ENCODE measurements at places on chromosomes 3 and 15.

- DNase-seq: no peak
Observed at GRCh38 chr3:5787861-5788488, 600.5 kb downstream of the EDEM1 start.

- DNase-seq: no peak
Observed at GRCh38 chr3:98733812-98734281, 29.3 kb upstream of the ST3GAL6 start.

DNA sequence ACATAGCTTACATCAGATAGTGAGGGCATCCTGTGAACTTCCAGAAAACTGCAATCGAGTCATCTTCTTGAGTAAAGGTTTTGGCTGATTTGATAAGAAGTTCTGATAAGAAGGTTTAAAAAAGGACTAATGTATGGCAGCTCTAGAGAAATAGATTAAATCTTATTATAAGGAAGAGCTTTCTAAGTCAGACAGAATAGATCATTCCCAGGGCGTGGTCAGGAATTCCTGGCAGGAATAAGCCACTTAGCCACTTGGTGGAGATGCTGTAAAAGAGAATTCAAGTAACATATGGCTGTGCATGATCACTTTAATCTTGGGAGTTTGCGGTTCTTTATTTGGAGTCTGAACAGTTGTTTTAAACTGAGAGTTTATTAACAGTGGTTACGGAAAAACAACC lies 17.4 kb downstream of the PGBD4 start:
- no peak for DNase-seq

DNA sequence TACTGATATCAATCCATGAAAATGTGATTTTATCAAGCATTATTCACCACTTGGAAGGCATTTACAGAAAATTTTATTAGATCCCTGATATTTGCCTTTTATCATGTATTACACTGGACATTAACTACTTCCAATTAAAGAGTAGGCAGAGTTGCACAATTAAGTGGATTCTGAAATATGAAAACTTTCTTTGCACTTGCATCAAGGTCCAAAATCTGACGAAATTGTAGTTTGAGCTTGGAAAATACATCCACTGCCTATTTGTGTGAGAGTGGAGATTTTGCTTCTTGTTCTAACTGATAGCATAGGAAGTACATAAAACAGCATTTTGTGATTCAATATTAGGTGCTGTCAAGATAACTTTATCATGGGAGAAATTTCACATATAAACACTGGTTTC lies 49.6 kb upstream of the SLC12A8 start:
- no peak for DNase-seq

- no peak for DNase-seq
Observed at GRCh38 chr3:158103081-158103886, 2.9 kb downstream of the SHOX2 start.

- DNase-seq: no peak
Observed at GRCh38 chr15:69914040-69914439, 183.7 kb downstream of the TLE3 start.

- no peak for DNase-seq
Observed at GRCh38 chr3:147458995-147459704, 50.0 kb downstream of the ZIC1 start.

DNA sequence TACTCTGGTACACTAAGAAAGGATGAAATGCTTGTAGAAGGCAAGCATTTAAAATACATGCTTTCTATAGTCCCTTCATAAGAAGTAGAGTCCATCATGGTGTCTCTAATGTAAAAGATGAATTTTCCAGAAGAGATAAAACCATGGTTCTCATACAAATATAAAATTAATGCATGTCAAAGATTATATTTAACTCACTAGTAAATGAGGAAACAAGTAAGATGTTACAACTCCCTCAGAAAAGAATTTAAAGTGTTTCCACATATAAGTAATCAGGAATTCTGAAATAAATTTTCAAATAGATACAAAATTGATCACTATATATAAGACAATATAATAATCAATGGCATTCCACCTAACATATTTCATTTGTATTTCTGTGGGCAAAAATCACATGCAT lies 570.3 kb upstream of the CCDC54 start:
- no peak for DNase-seq

DNA sequence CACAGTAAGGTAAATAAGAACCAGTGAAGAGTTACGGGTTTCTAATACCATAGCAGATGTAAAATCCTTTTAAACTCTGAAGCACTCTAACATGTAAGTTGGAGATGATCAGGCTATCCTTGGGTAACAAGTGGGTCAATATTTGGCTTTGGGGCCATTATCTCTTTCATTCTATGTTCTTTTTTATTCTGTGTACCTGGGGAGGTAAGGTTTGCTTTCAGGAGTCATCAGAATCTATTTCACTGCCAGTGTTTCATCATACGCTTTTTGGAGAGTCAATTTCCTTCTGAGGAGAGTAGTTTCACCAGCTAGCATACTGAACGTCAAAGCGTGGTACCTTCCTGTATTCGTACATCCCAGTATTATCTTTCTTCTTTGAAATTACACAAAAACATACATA lies 166.5 kb downstream of the GMNC start:
- DNase-seq: no peak

GRCh38 chr15:74317820-74318375 lies 49.5 kb downstream of the CYP11A1 start:
- DNase-seq: no peak

- no peak for DNase-seq
Observed at GRCh38 chr3:15645740-15646501, 44.4 kb downstream of the BTD start.

GRCh38 chr3:64552160-64552559 lies 135.6 kb downstream of the ADAMTS9 start:
- no peak for DNase-seq

GRCh38 chr3:79551997-79552396 lies 215.8 kb downstream of the ROBO1 start:
- DNase-seq: no peak

DNA sequence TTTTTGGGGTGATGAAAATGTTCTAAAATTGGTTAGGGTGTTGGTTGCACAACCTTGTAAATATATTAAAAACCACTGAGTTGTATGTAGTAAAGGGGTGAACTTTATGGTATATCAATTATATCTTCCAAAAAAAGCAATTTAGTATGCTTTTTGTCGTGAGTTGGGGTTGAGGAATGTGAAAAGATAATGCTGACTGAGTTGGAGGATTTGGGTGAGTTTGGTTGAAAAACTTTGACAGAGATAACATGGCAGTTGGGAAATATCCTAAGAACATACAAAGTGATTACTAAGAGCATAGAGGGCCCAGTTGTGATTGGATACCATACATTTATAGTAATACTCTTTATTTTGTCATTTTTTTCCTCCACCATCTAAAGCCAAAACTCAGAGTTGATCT lies 33.6 kb downstream of the HMG20A start:
- DNase-seq: no peak

GRCh38 chr15:80405970-80406369 lies 1.8 kb downstream of the ARNT2 start:
- no peak for DNase-seq

DNA sequence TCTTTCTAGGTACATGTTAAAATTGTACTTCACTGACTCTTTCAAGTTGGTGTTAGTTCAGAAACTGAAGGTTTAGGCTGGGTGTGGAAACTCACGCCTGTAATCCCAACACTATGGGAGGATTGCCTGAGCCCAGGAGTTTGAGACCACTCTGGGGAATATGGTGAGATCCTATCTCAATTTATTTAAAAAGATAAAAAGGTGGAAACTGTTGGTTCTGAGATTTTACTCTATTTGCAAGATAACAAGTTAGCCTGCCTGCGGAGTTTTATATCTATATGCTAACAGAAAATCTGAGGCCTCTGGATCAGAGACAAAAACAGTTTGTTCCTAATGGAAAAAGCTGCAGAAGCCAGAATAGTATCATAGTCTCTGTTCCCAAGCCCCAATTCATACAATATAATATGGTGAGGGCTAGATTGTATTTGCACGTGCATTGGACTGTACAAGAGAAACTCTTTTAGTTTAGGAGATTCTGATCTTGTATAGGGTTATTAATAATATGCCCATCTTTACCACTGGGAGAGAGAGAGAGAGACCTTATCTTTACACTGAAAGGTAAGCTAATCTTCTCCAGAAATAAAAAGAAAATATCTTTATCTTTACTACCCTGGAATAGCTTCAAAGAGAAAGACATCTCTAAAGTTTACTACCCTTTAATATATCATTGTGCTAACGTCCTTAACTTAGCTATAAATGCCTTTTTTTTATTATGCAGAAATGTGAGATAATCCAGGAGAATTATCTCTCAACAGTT lies 1267.6 kb downstream of the OTOL1 start:
- no peak for DNase-seq

DNA sequence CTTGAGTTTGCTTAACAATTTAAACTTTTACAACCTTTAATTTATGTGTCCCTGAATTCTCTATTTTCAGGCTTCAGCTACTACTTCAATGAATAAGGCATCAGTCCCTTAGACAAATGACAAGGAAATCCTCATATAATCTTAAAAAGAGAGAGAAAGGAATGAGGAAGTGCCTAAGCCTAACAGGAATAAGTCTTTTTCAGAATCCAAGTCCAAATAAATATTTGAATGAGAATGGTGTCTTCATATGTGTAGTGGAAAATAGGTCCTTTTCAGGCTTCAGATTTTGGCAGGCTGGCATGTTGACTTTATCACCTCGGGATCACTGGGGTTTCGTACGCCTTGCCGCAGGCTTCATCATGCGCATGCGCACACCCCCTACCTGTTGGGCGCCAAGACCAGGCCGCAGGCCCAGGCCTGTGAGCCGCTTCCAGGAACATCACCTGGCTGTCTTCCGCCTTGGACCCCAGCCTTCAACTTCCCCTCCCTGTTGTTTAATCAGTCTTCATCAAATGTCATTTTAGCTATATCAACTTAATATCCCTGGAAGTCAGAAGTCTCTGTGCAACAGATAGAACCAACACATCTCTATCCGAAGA lies 334.5 kb downstream of the SOX2 start:
- DNase-seq: no peak

DNA sequence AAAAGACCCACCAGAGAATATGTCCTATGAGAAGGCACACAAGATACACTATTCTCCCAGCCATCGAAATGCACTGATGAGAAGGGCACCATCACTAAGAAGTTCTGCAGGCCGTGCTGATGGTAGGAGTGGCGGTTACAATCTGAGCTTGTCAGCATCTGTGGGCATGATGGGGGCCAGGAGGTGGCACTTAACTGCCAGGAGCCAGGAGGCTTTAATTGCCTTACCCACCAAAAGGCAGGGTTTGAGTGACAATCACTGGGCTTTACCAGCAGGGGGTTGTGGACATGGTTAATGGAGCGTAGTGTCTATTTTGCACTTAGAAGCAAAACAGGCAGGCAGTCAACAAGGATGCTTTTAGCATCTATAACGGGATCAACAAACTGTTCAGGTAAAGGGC lies 16.0 kb upstream of the SQOR start:
- peak; percentile 30 for DNase-seq

- DNase-seq: peak; percentile 25
Observed at GRCh38 chr3:53346922-53347260, 452 bp downstream of the DCP1A start.

- DNase-seq: no peak
Observed at GRCh38 chr15:53618461-53618860, 141.0 kb downstream of the WDR72 start.

- no peak for DNase-seq
Observed at GRCh38 chr3:159380891-159381290, 579.0 kb downstream of the MFSD1 start.

GRCh38 chr15:95684693-95685115 lies 645.8 kb upstream of the NR2F2 start:
- peak; percentile 7 for DNase-seq

DNA sequence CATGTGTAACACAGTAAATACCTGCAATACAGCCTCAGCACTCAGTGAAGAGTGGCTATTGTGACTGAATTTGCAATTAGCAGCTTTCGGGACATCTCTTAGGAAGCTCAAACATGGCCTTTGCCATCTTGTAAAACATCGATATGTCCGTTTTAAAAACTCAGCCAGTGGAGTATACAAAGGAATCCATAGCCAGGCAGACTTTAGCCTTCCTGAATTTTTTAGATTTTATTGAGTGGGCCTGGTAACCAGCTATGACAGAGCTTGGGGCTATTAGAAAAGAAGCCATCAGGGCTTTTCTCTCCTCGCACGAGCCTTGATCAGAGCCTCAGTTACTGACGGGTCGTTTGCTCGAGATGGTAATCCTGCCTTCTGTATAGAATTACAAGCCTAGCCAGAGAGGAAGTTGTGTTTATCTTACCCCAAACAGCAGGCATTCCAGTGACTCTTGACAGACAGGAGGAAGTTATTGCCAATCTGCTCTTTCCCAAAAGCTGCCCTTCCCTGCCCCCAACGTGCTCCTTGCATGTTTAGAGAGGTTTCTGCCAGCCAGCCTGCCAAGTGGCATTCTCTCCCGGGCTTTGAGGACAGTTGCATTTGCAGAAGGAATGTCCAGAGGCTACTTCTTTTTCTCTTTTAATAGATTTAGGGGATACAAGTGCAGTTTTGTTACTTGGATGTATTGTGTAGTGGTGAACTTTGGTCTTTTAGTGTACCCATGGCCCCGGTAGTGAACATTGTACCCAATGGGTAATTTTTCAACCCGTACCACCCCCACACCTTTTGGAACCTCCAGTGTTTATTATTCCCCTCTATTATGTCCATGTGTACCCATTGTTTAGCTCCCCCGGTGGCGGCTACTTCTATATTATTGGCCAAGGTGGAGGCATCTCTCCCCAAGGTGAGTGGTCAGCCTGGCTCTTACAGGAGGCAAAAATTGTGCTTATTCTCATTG lies 40.6 kb downstream of the ITPR1 start:
- peak; percentile 93 for DNase-seq

- no peak for DNase-seq
Observed at GRCh38 chr3:187186375-187186774, 10.9 kb upstream of the RTP1 start.

- no peak for DNase-seq
Observed at GRCh38 chr15:29805708-29806104, 16.6 kb downstream of the TJP1 start.

DNA sequence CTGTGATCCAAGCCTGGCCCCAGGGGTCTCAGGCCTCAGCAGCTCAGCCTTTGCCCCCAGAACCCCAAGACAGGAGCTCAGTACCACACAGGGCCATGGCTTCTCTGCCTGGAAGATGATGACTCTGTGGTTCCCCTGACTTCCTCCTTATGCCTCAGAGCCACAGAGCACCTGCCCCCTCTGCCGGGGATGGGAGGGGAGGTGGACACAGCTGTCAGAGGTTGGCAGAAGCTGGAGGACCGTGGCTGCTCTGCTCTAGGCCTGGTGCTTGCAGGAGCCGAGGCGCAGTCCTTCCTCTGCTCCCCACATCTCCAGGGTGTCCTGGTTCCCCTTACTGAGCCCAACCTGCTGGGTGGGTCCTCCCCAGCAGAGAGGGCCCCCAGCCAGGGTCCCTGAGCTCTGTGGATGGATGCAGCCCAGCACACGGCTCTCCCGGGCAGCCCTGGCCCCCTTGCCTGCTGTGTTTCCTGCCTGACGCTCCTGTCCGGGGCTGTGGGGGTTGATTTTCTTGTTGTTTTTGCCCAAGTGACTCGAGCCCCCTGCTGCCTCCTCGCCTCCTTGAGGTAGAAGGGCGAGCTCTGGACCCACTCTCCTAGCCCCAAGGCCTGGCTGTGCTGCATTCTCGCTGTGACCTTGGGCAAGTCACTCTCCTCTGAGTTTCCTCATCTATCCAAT lies 36.6 kb downstream of the PSTPIP1 start:
- DNase-seq: peak; percentile 20

Data from hematopoietic multipotent progenitor cell treated with erythropoietin and hydrocortisone succinate and interleukin-3 and kit ligand, for 8 days (in vitro differentiated cells).